ENCODE measurements at places on chromosomes 7 and 10.

- DNase-seq = no peak
Measured at GRCh38 chr7:6307762-6308161, 35.3 kb upstream of the CYTH3 start.

DNA sequence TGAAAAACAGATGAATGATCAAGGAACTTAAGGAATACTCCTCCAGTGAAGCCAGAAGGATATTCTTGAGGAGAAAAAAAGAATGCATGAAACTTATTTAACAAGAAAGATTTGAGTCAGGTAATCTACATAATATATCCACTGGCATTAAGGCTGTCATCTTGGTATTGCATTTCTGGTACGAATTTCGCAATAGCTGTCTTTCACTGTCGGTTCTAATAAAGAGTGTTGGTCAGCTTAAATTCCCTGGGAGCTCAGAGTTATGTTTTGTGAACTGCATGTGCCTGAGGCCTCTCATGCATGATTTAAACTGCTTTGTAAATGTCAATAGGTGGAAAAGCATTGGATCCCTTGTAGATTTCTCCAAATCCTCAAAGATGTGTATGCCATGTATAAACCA lies 565.3 kb upstream of the GALNT17 start:
- DNase-seq = no peak

DNA sequence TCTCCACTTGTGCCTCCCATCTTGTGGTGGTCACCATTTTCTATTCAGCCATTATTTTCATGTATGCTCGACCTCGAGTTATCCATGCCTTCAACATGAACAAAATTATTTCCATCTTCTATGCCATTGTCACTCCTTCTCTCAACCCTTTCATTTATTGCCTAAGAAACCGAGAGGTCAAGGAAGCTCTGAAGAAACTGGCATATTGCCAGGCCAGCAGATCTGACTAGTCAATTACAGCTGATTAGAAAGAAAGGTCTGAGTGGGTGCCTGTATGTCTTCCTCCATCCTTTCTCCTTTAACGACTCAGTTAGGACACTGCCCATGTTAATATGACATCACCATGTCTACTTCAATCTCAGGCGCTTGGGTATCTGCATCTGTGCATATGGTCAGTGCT lies 4.6 kb downstream of the OR6B1 start:
- DNase-seq = no peak

DNA sequence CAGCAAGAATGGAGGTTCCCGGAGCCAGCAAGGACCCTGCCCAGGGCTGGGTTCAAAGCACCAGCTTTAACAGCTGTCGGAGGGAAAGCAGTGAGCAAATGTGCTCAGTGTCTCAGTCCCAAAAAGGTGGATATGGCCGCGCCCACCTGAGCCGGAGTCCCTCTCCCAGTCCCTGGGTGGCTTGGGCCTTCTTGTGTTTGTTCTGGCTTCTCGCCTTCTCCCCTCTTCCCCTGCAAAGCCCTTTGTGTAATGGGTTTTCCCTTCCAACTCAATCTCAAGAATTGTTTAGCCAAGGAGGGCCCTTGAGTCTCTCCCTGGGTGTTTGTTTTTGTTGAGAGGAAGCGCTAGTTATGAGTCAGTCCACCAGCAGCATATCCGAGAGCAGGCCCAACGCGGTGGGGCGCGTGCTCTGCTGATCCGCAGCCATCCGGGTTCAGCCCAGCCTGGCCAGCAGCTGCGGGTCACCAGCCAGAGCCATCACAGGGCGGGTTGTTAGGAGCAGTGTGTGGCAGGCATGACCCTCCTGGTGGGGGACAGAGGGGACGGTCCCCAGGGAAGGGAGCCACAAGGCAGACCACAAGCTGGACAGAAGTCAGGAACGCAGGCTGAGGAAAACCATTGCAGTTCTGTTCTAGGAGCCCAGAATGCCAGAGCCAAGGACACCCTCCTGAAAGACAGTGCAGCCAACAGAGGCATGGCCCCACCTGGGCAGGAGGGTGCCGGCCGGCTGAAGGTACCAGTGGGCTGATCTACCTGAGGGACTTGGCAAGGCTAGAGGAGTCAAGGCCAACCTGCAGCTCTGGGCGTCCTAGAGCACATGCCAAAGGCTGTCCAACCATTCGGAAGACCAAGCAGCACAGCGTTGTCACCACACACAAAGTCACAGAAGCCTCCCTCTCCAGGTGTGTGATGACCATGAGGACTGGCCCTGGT lies 21.3 kb downstream of the CALML3 start:
- DNase-seq = no peak

- DNase-seq = no peak
Measured at GRCh38 chr7:66626331-66626934, 2.2 kb upstream of the KCTD7 start.

GRCh38 chr10:17835688-17836087 lies 26.5 kb downstream of the MRC1 start:
- no peak for DNase-seq

DNA sequence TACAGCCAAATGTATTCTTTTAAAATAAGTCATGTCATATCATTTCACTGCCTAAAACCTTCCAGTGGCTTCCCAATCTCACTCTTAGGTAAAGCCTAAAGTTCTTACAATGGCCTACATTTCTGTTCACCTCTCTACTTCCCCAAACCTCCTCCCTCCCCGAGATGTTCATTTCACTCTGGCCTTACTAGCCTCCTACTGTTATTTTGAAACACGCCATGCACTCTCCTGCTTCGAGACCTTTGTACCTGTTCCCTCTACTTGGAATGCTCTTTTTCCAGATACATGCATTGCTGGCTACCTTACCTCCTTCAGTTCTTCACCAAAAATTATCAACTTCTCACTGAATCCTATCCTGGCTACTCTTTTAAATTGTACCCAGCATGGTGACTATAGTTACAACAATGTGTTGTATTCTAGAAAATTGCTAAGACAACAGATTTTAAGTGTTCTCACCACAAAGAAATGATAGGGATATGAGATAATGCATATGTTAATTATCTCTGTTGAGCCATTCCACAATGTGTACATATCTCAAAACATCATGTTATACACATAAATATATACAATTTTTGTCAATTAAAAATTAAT lies 50.6 kb upstream of the STRIP2 start:
- DNase-seq = no peak

- no peak for DNase-seq
Measured at GRCh38 chr10:97182288-97182990, 3.3 kb downstream of the SLIT1 start.

DNA sequence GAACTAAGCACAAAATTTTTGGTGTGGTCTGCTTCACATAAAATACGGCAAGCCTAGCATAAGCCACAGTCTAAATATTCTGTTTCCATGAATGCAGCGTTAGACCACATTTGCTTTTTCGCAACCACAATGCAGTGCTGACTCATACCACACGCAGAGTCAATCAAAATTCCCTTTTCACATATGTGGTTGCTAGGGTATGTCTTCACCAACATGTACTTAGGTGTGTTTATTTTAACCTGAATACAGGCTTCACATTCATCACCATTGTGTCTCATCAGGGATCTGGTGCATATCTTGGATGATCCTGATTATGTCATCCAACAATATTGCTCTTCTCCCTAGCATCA lies 90.8 kb downstream of the CHN2 start:
- no peak for DNase-seq

GRCh38 chr7:87934699-87935383 lies 790 bp downstream of the ADAM22 start:
- peak; percentile 49 for DNase-seq

DNA sequence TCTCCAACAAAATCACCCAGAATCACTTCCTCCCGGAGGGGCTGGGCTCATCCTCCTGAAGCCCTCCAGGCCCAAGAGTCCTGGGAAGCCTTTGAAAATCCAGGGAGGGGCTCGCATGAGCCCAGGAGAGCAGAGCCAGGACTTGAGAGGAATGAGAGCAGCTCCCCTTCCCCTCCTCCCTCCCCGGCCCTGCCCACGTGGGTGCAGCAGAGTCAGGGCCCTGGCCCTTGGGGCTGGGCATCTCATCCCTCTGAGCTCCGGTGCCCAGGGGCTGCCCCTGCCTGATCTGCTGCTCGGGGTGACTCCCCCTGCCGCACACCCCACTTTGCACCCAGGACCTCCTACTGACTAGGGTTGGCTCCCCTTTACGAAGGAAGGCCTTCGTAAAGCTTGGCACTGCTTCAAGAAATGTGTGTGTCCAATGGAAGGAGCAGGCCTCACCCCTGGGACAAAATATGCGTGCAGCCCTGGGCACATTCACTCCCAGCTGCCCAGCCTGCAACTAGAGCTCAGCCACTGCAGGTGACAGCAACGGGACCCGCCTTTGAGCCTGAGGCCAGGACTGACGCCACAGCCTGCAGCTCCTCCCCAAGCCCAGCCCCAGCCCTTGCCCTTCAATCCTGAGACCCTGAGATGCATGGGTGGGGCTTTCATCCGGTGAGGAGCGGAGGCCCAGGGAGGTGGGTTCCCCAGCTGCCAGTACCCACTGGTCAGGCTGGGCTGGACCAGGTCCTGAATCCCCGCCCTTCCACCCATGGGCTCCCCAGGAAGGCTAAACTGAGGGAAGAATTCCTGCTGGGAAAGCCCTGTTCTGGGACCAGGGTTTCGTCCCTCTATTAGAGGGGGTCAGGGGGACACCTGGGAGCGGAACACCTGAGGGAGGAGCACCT lies 21.8 kb downstream of the PWWP2B start:
- no peak for DNase-seq

GRCh38 chr10:14564268-14564744 lies 210.4 kb downstream of the FAM107B start:
- peak; percentile 46 for DNase-seq

GRCh38 chr7:21603972-21604749 lies 61.3 kb downstream of the DNAH11 start:
- no peak for DNase-seq

GRCh38 chr7:96177353-96177752 lies 144.5 kb downstream of the SLC25A13 start:
- no peak for DNase-seq

DNA sequence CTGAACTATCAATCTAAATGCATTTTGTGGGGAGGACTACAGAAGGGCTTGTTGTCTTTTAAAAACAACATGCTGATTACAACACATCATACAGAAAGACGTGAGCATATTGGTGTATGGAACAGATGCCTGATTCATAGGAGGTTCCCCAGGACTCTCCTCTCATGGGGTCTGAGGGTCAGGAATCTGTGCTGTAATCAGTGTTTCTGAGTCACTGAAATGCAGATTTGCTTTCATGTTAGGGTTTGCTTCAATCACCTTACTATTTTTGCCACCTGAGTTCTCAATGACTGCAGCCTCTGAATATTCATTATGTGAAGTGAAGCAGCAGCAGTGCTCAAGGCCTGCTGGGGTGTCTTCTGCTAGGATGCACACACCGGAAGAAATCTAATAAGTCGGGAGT lies 550 bp upstream of the ANK3 start:
- no peak for DNase-seq

GRCh38 chr7:29946428-29947186 lies 43.0 kb downstream of the SCRN1 start:
- DNase-seq = no peak

- DNase-seq = no peak
Measured at GRCh38 chr10:104092749-104093148, 7.1 kb upstream of the COL17A1 start.

DNA sequence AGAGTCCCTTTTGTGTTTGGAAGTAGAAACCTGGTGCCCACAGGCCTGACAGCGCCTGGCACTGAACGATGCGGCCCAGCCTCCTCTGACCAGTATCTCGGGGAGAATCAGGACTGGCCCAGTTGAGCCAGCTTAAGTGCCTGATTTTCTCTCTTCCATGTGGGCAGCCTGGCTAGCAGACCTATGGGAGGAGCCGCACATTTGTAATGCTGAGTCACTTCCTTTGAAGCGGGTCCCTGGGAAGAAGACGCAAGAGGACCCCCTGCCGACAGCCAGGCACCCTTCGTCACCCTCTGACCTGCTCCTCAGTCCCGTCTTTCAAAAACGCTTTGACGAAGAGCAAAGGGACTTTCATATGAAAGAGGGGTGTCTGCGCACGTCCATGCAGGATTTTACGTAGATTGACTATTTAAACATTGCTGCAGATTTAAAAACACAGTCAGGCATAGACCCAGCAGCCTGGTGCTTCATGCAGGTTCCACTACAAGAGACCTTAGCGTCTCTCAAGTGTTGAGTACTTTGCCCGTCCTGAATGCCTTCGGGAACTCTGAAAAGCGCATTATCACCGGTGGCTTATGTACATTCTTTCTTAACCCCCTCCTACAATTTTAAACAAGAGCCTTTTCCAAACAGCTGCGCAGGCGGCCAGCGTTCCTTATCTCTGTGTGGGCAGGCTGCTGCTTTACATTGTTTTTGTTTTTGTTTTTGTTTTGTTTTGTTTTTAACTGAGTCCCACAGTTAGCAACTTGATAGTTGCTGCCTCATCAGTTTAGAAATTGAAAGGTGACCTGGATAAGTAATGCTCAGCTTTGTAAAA lies 36.5 kb upstream of the AP5Z1 start:
- DNase-seq = peak; percentile 20

- no peak for DNase-seq
Measured at GRCh38 chr10:108250936-108251620, 1086.6 kb upstream of the SORCS1 start.

DNA sequence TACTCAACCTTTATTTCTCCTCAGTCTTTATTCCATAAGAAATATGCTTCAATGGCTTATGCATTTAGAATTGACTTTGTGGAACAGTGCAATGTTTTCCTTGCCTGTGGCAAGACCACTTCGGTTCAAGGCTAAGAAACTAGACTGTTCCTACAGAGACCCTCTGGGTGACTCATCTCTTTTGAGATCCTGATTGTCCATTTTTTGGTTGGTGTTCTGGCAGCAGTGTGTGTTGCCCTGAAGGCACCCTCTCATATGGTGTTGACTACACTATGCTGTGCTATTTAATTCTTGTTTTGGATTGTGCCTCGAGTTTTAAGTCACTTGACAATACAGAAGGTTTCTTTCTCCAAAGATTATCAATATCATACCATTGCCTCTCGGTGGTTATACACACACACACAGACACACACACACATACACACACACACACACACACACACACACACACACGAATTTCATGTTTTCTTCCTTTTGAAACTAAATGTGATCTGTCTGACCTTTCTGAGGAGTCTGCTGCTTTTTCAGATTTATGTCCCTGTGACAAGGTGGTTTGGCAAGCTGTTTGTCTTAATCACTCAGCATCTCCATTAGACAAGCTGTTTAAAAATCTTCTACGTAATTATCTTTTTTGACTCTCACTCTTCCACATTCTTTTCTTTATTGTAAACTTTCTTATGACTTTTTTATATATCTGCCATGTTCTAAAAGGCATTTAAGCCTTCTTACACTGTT lies 187.2 kb downstream of the VTI1A start:
- DNase-seq = no peak
